ENCODE measurements at places on chromosomes 16 and 17.

- DNase-seq, result no peak
These were observed 18.9 kb downstream of the C17orf75 start for GRCh38 chr17:32323046-32323445.

DNA sequence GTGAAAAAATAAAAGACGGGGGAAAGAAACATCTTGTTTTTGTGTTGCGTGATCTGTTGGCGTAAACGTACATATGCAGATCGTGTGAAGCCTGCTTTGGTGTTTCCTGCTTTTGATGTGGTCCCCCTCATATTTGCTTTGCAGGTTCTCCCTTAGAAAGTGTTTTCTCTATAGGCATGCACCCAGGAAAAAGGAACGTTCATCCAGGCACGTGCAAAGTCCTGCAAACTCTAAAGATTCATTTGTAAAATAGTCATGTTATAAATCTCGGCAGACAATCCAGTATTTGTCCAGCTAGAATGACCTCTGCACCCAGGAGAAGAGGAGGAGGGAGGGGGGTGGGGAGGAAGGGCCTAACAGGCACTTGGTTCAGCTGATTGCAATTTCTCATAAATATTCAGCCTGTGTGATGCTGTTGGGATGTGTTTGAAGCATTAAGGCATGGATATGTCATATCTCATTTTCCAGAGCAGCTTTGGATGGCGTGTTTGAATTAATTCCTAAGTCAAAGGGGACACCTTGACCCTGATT is 40.3 kb upstream of the DDX52 start:
- no peak for DNase-seq

DNA sequence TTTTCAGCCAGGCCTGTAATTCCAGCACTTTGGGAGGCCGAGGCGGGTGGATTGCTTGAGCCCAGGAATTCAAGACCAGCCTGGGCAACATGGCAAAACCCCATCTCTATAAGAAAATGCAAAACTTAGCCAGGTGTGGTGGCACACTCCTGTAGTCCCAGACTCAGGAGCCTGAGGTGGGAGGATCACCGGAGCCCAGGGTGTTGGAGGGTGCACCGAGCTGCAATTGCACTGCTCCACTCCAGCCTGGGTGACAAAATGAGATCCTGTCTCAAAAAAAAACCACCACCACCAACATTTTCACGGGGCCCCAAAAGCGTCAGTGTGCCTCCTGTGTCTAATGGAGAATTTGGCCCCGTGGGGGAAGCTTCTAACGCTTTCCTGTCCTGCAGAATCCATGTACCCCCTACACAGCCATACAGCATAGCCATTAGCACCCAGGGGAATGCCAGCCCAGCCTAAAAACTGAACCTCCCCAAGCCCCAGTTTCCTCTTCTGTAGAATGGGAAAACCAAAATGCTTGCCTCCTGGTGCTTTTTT is 22.2 kb upstream of the MAP3K14 start:
- DNase-seq, result no peak

GRCh38 chr17:73311428-73311780 is 397 bp downstream of the CDC42EP4 start:
- DNase-seq, result no peak

- DNase-seq, result no peak
These were observed 171.7 kb downstream of the VPS53 start for GRCh38 chr17:542943-543342.

- no peak for DNase-seq
These were observed at the start of gene PRSS36 for GRCh38 chr16:31149894-31150890. Gene PRSS36, minus strand, starts transcription at chr16:31150066. Its CDS starts 31 bp downstream, at chr16:31150035.

DNA sequence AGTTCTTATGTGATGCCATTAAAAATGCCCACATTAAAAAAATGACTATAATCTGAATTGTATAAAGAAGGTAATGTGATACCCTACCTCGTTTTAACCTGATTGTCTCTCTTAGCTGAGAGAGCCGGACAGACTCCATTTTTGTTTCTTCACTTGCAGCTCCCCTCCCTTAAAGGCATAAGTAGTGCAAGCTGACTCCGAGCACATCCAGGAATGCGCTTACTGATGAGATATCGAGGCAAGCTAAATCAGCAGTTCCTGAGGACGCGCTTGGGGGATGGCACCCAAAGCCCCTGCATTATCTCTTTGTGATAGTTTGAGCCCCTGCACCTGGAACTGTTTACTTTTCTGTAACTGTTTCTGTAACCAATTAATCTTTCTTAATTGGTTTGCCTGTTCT is 6.3 kb downstream of the KRT24 start:
- DNase-seq, result no peak

Data from fibroblast of gingiva (primary cell).